SW 1271 (cell line): ENCODE measurements at places on chromosomes 3 and 15.
A peak's percentile ranks its signal among the peaks of the same experiment; 100 is the strongest.

- DNase-seq: no peak
These were observed 7.0 kb downstream of the CLDN11 start for GRCh38 chr3:170425491-170426239.

- DNase-seq: no peak
These were observed 519.2 kb downstream of the EPHB1 start for GRCh38 chr3:135314237-135314636.

- no peak for DNase-seq
These were observed 21.2 kb downstream of the PRKAR2A start for GRCh38 chr3:48826451-48826850.

DNA sequence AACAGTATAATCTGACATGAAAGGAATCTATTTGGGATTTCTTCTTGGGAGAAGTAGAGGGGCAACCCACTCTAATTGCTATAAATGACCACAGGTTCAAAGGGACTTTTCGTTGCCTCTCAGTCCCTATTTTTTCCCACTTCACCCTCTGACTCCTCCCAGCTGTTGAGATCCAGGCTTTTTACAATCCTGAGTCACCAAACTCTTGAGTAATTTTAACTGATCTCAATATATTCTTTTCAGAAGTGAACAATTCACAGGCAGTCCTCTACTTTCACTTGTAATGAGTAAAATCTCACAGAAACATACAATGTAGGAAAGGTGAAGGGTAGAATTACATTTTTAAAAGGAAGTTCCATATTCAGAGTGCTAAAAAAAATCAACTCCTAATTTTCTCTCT lies 44.6 kb downstream of the EIF4E3 start:
- DNase-seq: no peak

GRCh38 chr3:22399566-22399965 lies 648.6 kb upstream of the ZNF385D start:
- DNase-seq: no peak

DNA sequence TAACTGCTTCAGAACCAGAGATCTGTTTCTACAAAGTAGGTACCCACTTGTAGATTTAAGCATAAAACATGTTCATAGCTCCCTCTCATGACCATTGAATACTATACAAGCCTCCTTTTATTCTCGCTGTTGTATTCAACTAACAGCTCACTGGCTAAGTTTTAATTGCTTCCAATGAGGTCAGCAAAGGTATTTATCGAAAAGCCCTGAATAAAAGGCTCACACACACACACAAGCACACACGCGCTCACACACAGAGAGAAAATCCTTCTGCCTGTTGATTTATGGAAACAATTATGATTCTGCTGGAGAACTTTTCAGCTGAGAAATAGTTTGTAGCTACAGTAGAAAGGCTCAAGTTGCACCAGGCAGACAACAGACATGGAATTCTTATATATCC lies at the start of gene FGF7:
TSS of gene FGF7 (plus strand) at position 222 of the 400 bp plus-strand sequence. CDS start 1,056 bp downstream, outside the sequence.
- no peak for DNase-seq

- no peak for DNase-seq
These were observed 92.8 kb downstream of the CCNL1 start for GRCh38 chr3:157067114-157067513.

GRCh38 chr3:45817831-45818522 lies 21.6 kb upstream of the SLC6A20 start:
- no peak for DNase-seq

GRCh38 chr3:52839892-52840545 lies 5.2 kb upstream of the MUSTN1 start:
- no peak for DNase-seq

DNA sequence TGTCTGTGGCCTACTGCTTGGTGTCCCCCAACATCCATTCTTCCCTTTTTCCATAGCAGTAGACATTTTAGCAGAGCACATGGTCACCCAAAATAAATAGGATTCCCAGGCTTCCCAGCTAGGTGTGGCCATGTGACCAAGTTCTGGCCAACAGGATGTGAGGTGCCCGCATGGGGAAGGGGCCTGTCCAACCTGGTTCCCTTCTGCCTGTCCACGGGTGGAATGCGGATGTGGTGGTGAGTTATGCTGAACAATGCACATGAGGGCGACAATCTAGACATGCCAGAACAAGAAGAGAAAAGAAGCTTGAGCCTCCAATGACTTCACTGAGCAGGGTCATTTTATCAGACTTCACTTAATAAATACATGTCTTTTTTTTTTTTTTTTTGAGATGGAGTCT lies 77.6 kb upstream of the DLG1 start:
- DNase-seq: no peak

- no peak for DNase-seq
These were observed 375.5 kb downstream of the PLCL2 start for GRCh38 chr3:17260257-17260656.

DNA sequence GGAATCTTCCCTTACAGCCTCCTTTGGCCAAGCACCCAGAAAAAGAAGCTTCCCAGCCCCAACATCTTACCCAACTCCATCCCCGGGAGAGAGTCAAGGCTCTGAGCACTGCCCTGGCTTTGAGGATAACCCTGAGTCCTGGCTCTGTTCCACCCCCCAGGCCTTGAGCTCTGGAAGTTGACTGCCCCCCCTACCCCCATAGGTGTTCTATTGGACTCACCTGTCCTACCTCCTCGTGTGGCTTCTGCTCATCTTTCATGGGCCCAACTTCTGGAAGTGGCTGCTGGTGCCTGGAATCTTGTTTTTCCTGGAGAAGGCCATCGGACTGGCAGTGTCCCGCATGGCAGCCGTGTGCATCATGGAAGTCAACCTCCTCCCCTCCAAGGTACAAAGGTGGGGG lies 22.3 kb downstream of the NOX5 start:
- no peak for DNase-seq

DNA sequence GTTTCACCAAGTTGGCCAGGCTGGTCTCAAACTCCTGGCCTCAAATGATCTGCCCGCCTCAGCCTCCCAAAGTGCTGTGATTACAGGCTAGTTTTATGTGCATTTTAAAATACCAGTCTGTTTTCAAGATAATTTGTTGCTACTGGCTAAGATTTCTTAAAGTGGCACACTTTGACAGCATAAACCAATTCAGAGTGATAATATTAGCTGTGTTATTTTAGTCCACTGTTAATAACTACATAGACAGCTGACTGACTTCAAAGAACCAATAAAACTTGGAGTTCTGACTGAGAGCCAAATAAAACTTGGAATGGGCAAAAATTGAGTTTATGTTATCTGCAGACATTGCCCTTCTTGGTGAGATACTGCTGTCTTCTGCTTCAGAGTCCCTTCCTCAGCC lies 291.8 kb downstream of the UBE2E2 start:
- no peak for DNase-seq

- peak; percentile 50 for DNase-seq
These were observed 4.8 kb downstream of the HES1 start for GRCh38 chr3:194140520-194141414.
